Immature natural killer cell (primary cell): ENCODE measurements at places on chromosomes 12 and 14. TPM values are rescaled to one million over a fixed set of nuclear protein-coding genes. Genes with fewer than 3 reads are reported as not detected.

The NUAK1 gene
- polyA plus RNA-seq: 0.02 TPM

The AHNAK2 gene
- polyA plus RNA-seq: not detected

The HOXC12 gene
- not detected for polyA plus RNA-seq

The NEUROD4 gene
- polyA plus RNA-seq: not detected

GRCh38 chr14:70890826-70891659 is 16.2 kb upstream of the PCNX1 start:
- no peak for DNase-seq
- H3K36me3 ChIP-seq: no peaks in the 10 kb centered on the region
- no peak overlapping the region for H3K4me3 ChIP-seq
- H3K4me1 ChIP-seq: peaks cover 62% of the 10 kb centered on the region
- no peak overlapping the region for H3K27ac ChIP-seq

- H3K4me1 ChIP-seq: peaks cover 37% of the 10 kb centered on the region
- no peaks in the 10 kb centered on the region for H3K36me3 ChIP-seq
- H3K4me3 ChIP-seq: no peak overlapping the region
- no peak overlapping the region for H3K27ac ChIP-seq
These were observed 5.1 kb downstream of the MON2 start for GRCh38 chr12:62471734-62472133.

DNA sequence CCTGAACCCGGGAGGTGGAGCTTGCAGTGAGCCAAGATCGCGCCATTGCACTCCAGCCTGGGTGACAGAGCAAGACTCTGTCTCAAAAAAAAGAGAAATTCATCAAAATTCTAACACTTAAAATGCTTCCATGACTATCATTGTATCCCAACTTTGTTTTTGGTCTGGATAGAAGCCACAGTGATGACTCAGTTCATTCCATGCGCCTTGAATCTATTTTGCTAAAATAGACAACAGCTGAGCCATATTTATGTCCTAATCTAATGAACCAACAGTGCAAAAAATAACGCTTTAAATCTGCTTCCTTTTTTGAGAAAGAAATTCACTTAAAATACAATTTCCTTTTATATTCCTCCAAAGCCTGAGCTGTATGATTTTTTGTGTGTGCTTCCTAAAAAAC is 23.2 kb upstream of the BICD1 start:
- no peaks in the 10 kb centered on the region for H3K27me3 ChIP-seq
- no peak overlapping the region for H3K4me3 ChIP-seq
- H3K27ac ChIP-seq: no peak overlapping the region
- no peaks in the 10 kb centered on the region for H3K36me3 ChIP-seq

DNA sequence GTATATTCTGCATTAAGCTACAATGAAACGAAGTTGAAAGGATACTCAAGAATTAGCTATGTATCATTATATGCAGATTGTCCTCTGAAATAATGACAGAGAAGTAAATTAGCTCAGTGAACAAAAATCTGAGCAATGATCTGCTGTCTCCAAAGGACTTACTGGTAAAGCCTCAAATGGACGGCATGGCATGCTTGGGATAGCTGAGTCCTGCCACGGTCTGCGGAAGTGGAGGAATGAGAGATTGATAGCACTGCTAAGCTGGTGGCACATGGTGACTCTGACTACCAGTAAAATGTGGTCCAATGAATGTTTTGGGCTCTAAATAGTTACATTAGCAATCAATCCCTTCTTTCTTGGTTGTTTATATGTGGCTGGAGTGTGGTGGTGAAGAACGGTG is 3.7 kb upstream of the DENND5B start:
- H3K4me1 ChIP-seq: peaks cover 10% of the 10 kb centered on the region
- DNase-seq: no peak
- H3K27me3 ChIP-seq: peaks cover 8% of the 10 kb centered on the region
- H3K36me3 ChIP-seq: no peaks in the 10 kb centered on the region
- H3K27ac ChIP-seq: no peak overlapping the region

DNA sequence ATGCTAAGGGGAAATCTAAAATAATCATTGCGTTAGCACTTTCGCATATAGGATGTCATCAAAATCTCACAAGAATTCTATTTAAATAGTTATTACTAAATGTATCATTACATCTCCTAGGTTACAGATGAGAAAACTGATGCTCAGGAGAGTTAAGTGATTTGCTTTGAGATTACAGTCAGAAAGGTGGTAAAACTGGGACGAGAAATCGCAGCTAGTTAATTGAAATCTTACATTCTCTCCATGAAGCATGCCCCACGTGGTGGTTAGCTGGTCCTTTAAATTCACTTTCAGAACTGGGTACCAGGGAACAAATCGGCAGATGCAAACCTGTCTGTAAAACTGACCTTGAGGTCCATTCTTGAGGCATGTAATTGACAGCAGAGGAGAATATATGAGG is 71.8 kb upstream of the PLEKHG7 start:
- no peaks in the 10 kb centered on the region for H3K27me3 ChIP-seq
- no peaks in the 10 kb centered on the region for H3K4me1 ChIP-seq
- no peaks in the 10 kb centered on the region for H3K36me3 ChIP-seq
- no peak for DNase-seq
- H3K4me3 ChIP-seq: no peak overlapping the region

GRCh38 chr12:25839470-25839869 is 119.0 kb upstream of the RASSF8 start:
- H3K27ac ChIP-seq: no peak overlapping the region
- no peak overlapping the region for H3K4me3 ChIP-seq
- no peaks in the 10 kb centered on the region for H3K4me1 ChIP-seq
- H3K27me3 ChIP-seq: no peaks in the 10 kb centered on the region
- H3K36me3 ChIP-seq: no peaks in the 10 kb centered on the region
